Progenitor cell of endocrine pancreas (in vitro differentiated cells): ENCODE measurements at places on chromosomes 1 and 21.

DNA sequence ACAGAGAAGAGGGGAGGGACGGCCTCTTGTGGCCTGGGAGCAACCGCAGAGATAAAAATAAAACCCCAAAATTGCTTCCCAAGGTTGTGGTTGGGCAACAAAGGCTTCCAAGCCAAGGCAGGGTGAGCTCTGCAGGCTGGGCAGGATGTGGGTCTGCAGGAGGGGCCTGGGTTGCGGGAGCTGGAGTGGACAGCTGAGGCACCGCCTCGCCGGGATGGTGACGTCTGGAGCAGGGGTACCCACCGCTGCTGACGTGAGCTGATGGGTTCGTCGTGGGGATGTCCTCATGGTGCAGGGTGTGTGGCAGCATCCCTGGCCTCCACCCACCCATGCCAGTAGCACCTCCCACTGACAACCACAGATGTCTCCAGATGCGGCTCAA lies 3.7 kb downstream of the AURKAIP1 start:
- H3K4me3 ChIP-seq: no peak overlapping the region
- H3K4me1 ChIP-seq: peaks cover 3% of the 10 kb centered on the region
- no peaks in the 10 kb centered on the region for H3K27me3 ChIP-seq

- no peaks in the 10 kb centered on the region for H3K36me3 ChIP-seq
- H3K4me1 ChIP-seq: no peaks in the 10 kb centered on the region
- DNase-seq: no peak
- no peak overlapping the region for H3K27ac ChIP-seq
Measured at GRCh38 chr1:246020211-246020954, 486.7 kb downstream of the SMYD3 start.

DNA sequence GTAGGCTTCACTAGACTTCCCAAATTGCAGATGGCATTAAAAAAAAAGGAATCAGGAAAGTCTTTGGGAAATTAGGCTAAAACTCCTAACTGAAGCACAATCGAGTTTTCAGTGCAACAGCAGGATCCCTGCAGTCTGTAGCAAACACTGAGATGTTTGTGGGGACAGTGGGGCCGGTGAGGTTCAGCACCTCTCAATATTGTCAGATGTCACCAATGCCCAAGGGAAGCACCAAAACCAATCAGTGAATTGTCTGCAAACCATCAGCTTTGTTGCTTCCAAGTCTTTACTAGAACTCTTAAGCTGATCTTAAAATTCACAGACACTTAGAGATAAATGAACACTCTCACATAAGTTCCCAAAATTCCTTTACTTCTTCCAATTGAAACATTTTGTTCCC lies 2.6 kb downstream of the ERG start:
- no peak overlapping the region for H3K27ac ChIP-seq
- DNase-seq: no peak

DNA sequence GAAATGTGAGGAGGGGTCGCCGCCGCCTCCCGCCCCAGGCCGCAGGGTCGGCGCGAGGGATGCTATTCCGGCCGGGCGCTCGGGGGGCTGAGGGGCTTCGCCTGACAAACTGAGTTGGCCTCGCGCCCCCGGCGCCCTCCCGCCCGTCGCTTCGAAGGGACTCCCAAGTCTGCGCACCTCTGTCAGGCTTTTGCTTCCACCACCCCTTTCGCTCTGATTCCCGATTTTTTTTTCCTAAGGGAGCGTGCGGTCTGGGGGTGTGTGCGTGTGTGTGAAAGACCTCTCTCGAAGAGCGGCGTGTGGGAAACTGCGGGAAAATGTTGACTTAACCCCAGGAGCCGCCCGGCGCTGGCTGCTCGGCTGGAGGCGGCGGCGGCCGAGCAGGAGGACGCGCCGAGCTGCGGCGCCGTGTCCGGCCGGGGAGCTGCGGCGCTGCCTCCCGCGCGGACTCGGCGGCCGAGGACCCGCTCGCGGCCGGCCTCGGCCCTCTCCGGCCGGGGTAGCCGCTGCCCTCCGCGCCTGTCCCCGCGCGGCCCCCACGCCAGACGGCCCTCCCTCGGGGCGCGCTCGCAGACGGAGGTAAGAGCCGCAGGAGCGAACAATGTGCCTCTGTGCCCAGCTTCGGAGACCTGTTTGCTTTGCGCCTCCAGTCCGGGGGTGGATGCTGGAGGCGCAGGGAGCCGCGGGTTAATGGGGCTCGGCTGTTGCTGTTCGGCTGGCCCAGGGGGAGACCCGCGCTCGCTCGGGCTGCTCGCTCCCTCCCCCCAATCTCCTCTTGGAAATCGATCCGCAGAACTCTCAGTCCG lies 1.1 kb downstream of the ADGRL2 start:
- H3K36me3 ChIP-seq: no peaks in the 10 kb centered on the region
- peak overlapping the region; percentile 93 for H3K4me3 ChIP-seq
- peaks cover 38% of the 10 kb centered on the region for H3K4me1 ChIP-seq
- peak; percentile 33 for DNase-seq

GRCh38 chr1:226974544-226975258 lies 34.6 kb downstream of the COQ8A start:
- H3K27ac ChIP-seq: peak overlapping the region; percentile 74
- H3K4me3 ChIP-seq: peak overlapping the region; percentile 37
- no peaks in the 10 kb centered on the region for H3K27me3 ChIP-seq
- no peak for DNase-seq
- peaks cover 22% of the 10 kb centered on the region for H3K4me1 ChIP-seq
- H3K36me3 ChIP-seq: peaks cover 8% of the 10 kb centered on the region

DNA sequence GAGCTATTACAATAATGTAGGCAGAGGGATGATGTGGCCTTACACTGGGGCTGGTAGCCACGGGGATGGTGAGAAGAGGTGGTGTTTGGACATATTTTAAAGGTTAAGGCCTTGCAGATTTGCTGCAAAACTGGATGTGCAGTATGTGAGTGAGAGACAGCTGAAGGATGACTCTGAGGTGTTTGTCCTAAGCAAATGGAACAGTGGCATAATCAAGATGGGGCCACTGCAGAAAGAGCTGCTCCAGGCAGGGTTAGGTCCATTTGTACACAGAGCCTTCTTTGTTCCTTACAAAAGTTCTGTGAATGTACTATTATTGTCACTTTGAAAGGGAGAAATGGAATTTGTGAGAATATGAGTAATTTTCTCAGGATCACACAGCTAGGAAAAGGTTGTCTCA lies 220.4 kb upstream of the ZP4 start:
- no peak overlapping the region for H3K4me3 ChIP-seq
- peaks cover 9% of the 10 kb centered on the region for H3K4me1 ChIP-seq
- no peak for DNase-seq

GRCh38 chr1:220990427-220991339 lies 111.4 kb downstream of the HLX start:
- peak overlapping the region; percentile 59 for H3K27ac ChIP-seq
- DNase-seq: no peak
- peaks cover 22% of the 10 kb centered on the region for H3K4me1 ChIP-seq
- no peak overlapping the region for H3K4me3 ChIP-seq
- H3K36me3 ChIP-seq: no peaks in the 10 kb centered on the region
- H3K27me3 ChIP-seq: peaks cover 28% of the 10 kb centered on the region

DNA sequence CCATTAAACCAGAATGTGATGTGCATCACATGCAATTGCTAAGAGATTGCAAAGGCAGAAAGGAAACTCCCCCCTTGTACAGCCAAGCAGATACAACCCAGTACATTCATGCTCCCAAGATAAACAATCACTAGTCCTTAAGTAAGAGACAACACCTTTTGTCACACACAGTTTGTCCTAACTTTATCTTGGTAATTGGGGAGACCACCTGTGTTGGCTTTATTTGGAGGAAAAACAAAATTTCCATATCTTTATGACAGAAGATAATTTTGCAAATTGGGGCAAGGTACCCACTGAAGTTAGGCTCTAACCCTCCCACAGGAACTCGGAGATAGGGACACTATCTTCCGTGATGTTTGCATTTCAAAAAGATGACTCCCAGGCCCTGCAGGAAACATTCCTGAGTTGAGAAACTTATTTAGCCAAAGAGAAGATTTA lies 175.0 kb upstream of the TNR start:
- H3K36me3 ChIP-seq: peaks cover 14% of the 10 kb centered on the region
- H3K27ac ChIP-seq: no peak overlapping the region
- H3K27me3 ChIP-seq: no peaks in the 10 kb centered on the region
- no peak overlapping the region for H3K4me3 ChIP-seq
- H3K4me1 ChIP-seq: no peaks in the 10 kb centered on the region

DNA sequence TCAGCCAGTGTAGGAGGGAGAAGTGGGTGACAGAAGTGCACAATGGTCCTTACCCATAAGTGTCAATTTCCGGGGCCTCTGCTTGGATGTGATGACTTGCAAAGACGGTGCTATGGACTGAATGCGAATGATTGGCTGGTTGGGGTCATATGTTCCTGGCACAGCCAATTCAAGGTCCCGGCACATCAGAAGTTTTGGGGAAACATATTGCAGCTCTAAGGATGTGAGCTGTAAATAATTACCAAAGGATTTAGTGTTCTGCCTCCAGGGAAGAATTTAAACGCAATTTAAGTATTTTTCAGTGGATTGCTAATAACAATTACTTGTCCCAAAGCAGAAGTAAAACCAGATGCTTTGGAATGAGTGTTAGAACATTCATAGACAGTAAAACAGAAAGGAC lies 26.9 kb upstream of the EXOSC10 start:
- no peak overlapping the region for H3K4me3 ChIP-seq
- H3K27ac ChIP-seq: no peak overlapping the region
- no peaks in the 10 kb centered on the region for H3K4me1 ChIP-seq
- no peaks in the 10 kb centered on the region for H3K27me3 ChIP-seq

- H3K27me3 ChIP-seq: no peaks in the 10 kb centered on the region
- H3K4me3 ChIP-seq: no peak overlapping the region
- no peak overlapping the region for H3K27ac ChIP-seq
- H3K4me1 ChIP-seq: no peaks in the 10 kb centered on the region
- H3K36me3 ChIP-seq: peaks cover 1% of the 10 kb centered on the region
- no peak for DNase-seq
Measured at GRCh38 chr1:89536555-89537341, 12.1 kb downstream of the LRRC8B start.

DNA sequence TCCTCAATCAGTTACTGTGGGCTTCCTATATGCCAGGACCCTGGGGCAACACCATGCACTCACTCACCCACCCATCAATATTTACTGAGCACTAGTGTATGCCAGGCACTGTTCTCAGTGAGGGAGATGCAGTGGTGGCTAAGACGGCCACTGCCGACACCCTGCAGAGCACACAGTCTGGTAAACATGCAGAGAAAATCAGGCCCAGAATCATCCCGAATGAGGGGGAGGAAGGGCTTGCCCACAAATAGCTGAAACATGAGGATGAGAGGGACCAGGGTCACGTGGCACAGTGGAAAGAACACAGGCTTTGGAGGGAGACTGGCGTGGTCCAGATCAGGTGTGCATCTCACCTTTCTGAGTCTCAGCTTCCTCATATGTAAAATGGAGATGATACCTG lies 89.2 kb upstream of the IGSF21 start:
- H3K27me3 ChIP-seq: peaks cover 83% of the 10 kb centered on the region
- H3K4me3 ChIP-seq: no peak overlapping the region
- H3K27ac ChIP-seq: no peak overlapping the region
- no peak for DNase-seq
- no peaks in the 10 kb centered on the region for H3K36me3 ChIP-seq

DNA sequence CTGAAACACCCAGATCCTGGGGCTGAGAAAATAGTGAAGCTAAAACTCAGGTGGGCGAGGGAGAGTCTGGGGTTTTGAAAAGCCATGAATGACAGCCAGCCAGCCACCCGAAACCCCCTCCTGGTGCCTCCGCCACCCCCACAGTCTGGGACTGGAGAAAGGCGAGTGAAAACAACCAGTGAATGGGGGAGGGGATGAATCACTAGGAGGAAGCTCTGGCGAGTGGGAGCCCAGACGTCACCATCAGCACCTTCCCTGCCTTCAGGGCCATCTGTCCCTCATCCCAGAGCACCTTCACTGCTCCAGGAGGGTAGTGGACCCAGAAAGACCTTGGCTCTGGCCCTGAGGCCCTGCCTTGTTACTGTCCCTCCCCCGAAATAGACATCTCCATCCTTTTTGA lies 9.2 kb downstream of the RORC start:
- no peak for DNase-seq
- H3K27me3 ChIP-seq: peaks cover 23% of the 10 kb centered on the region
- H3K27ac ChIP-seq: no peak overlapping the region
- H3K4me3 ChIP-seq: no peak overlapping the region
- H3K36me3 ChIP-seq: no peaks in the 10 kb centered on the region

GRCh38 chr1:222334026-222334680 lies 213.8 kb downstream of the HHIPL2 start:
- no peaks in the 10 kb centered on the region for H3K36me3 ChIP-seq
- H3K27me3 ChIP-seq: no peaks in the 10 kb centered on the region
- H3K4me3 ChIP-seq: no peak overlapping the region
- no peak for DNase-seq
- no peaks in the 10 kb centered on the region for H3K4me1 ChIP-seq

DNA sequence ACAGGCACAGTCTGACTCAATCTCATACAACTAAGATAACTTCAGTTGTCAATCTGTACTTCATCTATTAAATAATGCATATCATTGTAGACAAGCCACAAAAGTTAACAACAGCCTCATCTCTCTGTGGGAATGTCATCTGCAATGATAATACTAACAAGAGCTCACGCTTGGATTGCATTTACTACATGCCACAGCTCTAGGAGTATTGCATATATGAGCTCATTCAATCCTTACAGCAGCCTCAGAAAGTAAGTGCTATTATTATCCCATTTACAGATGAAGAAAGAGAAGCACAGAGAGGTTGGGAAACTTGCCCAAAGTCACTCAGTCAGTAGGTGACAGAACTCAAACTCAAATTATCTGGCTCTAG lies 105.7 kb upstream of the GUCA2B start:
- peaks cover 45% of the 10 kb centered on the region for H3K27me3 ChIP-seq
- H3K36me3 ChIP-seq: no peaks in the 10 kb centered on the region
- H3K27ac ChIP-seq: no peak overlapping the region
- no peaks in the 10 kb centered on the region for H3K4me1 ChIP-seq
- no peak for DNase-seq

DNA sequence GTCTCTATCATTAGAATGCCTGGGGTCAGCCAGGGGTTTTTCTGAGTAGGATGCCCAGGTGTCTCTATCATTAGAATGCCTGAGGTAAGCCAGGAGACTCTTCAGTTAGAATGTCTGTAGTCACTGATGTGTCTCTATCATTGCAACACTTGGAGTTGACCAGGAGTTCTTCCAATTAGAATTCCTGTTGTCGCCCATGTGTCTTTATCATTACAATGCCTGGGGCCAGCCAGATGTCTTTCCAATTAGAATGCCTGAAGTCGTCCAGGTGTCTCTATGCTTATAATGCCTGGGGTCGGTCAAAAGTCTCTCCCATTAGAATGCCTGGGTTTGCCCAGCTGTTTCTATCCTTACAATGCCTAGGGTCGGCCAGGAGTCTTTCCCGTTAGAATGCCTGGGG lies 55.8 kb downstream of the RNF187 start:
- H3K4me1 ChIP-seq: no peaks in the 10 kb centered on the region
- DNase-seq: no peak
- peaks cover 23% of the 10 kb centered on the region for H3K27me3 ChIP-seq
- H3K27ac ChIP-seq: no peak overlapping the region
- H3K36me3 ChIP-seq: no peaks in the 10 kb centered on the region

GRCh38 chr21:21762855-21763254 lies 764.6 kb downstream of the NCAM2 start:
- no peak for DNase-seq
- H3K4me3 ChIP-seq: no peak overlapping the region
- no peaks in the 10 kb centered on the region for H3K27me3 ChIP-seq

DNA sequence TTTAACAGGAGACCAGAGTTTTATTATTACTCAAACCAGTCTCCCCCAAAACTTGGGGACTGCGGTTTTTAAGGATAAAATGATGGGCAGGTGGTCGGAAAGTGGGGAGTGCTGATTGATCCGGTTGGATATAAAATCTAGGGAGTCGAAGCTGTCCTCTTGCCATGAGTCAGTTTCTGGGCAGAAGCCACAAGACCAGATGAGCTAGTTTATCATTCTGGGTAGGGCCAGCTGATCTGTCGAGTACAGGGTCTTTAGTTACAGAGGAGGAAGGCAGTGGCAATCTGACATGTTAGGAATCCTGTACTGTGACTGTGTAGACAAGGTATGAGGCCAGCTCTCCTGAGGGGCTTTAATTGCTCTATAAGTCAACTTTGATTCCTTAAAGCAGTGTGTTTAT lies 22.9 kb upstream of the FOXE3 start:
- H3K36me3 ChIP-seq: no peaks in the 10 kb centered on the region
- no peak for DNase-seq
- H3K4me1 ChIP-seq: peaks cover 17% of the 10 kb centered on the region
